ENCODE measurements at places on chromosomes 12 and 14.

DNA sequence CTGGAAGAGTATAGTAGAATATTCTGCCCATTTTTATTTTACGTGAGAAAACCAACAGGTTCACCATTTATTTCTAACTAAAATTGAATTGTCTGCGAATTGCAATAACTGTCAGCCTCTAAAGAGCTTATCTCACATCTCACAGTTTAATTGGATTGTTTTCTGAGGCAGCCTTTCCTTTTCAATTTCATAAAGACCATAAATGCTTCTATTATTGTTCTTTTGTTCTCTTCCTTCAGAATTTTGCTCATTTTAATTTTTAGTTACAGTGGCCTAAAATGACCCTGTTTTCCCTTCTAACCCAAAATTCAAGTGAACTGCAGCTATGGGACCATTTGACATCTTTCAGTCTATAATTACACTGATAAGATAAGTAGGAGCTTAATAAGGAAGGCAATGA lies 147.6 kb downstream of the KLHL28 start:
- no peak for DNase-seq

DNA sequence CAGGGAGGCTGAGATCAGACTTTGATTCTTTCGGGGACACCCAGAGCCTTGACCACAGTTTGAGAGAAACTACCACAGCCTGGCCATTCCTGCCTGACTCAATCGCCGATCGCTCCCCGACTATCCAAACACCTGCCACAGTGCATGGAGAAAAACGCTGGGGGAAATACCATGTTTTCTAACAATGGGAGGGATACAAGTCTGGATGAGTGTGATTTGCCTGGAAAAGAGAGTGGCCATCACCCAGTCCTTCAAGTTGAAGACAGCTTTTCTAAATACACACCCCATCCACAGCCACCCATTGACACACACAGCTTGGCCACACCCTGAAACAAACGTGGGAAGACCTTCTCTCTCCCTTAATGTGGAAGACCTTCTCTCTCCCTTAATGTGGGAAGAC lies 6.7 kb upstream of the VASH1 start:
- no peak for DNase-seq

GRCh38 chr12:54138219-54138618 lies 50.6 kb downstream of the SMUG1 start:
- DNase-seq, result no peak

GRCh38 chr14:30420515-30420914 lies 138.4 kb upstream of the G2E3 start:
- no peak for DNase-seq

DNA sequence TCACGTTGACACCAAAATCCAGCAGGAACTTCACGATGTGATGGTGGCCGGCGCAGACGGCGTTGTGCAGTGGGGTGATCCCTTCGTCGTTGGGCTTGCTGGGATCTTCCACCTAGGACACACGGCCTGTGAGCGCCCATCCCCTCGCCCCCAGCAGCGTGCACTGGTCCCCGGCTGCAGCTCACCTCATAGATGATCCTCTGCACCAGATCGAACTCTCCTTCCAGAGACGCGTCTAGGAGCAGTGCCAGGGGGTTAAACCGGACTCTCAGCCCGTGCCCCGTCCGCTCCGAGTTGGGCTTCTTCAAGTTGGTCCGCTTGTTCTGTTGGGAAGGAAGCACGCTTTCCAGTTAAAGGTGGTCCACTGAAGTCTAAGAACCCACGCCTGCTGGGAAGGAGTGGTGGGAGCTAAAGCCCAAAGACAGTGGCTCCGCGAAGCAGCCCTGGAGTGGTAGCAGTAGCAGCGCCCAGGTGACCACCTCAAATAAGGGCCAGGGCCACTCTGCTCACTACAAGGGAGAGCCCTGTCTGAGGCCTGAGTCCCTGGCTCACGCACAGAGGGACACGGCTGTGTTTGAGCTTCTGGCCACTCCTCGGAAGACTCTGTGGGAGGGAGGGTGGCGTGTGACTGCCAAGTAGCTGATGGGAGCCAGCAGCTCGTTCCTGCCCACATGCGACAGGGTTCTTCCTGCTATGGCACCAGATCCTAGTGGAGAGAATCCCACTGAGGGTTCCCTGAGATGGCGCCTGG lies 23.3 kb downstream of the ZFYVE21 start:
- DNase-seq, result no peak

GRCh38 chr12:6280053-6280469 lies 30.4 kb upstream of the PLEKHG6 start:
- DNase-seq, result no peak

DNA sequence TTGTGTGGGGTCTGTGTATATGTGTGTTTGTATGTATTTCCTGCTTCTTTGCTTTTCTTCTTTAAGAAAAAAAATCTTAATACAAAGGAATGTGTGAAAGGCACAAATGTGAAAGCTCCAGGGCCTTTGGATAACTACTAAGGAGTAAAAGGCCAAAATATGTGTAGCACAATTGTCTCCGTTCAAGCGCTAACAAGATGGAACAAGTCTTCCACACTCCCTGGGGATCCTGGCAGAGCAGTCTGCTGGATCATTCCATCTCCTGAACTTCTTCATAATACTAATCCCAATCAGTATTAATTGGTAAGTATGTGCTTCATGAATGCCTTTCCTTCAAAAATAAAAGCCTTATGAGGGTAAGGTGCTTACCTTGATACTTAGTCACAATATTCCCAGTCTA lies 462.5 kb upstream of the TBX3 start:
- DNase-seq, result no peak

- DNase-seq, result peak; percentile 50
Measured at GRCh38 chr12:7219599-7220243, 30.2 kb downstream of the PEX5 start.

DNA sequence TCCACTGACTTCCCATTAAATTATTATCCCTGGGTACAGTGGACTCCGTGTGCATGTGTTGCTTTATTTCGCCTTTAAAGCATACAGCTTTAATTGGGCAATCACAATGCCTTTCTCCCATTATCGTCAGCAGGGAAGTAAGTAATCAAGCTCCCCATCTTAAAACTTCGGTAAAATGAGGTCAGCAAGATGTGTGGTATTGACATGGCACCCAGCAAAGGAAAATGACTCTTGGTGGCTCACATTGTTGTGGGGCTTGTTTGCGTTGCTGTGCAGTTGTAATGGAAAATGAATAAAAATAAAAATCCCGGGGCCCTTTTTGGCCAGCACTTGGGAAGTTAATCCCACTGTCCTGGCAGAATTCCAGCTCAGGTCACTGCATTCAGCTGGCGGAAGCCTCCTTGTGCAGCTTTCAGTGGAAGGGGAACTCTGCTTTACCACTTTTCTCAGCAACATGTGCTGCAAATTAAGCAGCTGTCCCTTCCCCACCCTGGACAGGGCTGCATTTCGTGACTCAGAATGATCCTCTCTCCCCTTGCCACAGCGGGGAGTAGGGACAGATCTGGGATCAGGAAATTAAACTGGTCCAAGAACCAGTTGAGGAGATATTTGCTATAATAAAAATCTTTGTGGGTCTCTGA lies 13.9 kb upstream of the ATP2A2 start:
- no peak for DNase-seq

GRCh38 chr14:95577870-95578269 lies 43.0 kb downstream of the GLRX5 start:
- DNase-seq, result no peak

DNA sequence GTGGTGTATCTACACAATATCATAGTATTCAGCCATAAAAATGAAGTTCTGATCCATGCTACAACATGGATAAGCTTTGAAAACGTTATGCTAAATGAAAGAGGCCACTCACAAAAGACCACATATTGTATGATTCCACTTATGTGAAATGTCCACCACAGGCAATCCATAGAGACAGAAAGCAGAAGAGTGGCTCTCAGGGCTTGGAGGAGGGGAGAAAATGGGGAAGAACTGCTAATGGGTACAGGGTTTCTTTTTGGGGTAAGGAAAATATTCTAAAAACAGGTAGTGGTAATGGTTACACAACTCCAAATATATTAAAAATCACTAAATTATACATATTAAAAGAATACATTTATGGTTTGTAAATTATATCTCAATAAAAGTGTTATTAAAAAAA lies 16.5 kb downstream of the SCNN1A start:
- no peak for DNase-seq

DNA sequence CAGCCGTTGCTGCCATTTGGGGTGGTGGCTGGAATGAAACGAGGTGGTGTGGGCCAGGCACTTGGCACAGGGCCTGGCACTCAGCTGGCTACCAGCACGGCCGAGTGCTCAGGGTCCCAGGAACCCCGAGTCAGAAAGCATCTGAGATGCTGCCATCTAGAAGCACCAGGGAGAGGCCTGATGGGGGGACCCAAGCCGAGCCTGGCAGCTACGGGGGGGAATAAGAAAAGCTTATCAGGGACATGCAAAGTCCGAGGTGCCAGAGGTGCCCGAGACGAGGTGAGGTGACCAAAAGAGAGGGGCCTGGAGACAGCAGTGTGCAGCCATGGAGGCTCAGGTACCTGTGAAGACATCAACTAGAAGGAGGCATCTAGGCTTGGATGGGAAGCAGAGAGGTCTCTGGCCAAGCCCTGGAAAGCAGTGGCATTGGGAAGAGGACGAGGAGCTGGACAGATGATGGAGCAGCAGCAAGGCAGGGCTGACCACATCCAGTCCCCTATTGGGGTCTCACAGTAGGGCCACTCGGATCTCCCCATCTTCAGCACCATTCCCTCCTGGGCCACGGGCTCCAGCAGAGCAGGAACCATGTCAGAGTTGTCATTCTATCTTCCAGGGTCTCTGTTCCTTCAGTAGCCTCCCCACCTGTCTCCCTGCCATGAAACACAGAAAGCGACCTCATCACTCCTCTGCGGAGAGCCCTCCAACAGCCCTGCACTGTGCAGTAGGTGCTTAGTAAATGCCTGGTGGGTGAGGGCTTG lies 59.3 kb upstream of the DIO3 start:
- DNase-seq, result no peak

DNA sequence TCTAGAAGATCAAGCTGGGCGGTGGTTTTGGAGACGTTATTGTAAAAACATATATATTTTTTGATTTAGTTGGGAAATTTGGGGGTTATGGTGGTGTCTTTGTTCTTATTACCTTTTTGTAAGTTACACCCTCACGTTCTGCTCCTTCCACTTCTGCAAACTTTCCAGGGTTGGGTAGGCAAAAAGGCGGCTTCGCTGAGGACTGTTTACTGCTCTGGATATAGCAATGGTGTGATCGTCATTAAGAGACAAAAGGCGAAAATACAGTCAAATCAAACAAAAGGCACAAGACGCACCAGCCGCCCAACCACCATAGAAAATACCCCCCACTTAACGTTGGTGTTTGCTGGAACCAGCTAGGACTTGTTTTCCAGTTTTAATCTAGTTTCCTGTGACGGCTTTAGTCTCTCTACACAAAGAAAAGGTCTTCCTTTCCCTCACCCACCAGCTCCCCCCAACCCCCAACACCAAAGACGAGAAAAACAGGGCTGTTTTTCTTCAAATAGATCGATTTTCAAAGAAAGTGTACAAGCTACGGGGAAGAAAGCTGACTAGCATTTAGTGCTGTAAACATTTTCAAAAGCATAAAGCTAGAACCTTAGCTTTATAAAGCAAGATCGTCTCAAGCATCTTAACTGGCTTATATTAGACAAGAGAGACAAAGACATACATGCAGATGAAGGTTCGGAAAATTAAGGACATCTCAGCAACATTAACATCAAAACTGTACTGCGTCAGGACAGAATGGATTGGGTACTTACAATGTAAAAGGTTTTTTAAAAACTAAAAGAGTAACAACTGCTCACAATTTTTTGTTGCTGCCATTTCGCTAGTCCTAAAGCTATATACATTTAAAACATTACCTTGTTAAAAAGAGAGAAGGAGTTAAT lies 2.0 kb upstream of the SETD1B start:
- no peak for DNase-seq

- no peak for DNase-seq
Measured at GRCh38 chr12:82474181-82474797, 116.0 kb downstream of the METTL25 start.

GRCh38 chr12:119183942-119184695 lies 5.4 kb downstream of the HSPB8 start:
- no peak for DNase-seq

DNA sequence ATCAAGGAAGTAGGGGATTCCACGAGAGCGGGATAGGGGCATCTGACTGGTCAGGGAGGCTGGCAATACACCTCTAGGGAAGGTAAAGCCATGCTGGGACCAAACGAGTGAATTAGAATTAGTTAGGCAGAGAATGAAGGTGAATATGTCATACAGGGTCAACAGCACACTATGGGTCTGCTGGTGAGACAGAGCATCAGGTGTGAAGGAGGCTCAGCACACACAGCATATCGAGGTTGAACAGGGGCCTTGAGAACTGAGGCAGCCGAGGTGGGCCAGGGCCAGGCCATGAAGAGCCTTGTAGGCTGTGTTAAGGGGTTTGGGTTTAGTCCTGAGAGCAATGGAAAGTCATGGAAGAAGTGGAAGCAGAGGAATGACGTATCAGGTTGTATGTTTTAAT lies 137.8 kb downstream of the PRKCH start:
- no peak for DNase-seq

GRCh38 chr14:68770553-68771286 lies 22.1 kb downstream of the ZFP36L1 start:
- no peak for DNase-seq

DNA sequence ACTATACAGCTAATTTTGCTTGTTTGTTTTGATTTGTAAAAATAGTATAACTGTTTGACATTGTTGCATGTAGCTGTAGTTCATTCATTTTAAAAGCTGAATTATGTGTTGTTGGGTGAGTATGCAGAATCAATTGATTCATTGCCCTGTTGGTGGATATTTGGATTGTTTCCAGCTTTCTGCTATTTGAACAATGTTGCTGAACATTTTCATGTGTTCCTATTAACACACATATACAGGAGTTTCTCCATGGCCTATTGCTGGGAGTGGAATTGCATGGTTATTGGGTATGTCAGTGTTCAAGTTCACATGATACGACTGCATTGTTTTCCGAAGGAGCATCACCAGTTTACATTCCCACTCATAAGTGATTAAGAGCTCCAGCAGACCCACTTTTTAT lies 75.3 kb downstream of the SRGAP1 start:
- no peak for DNase-seq

- DNase-seq, result no peak
Measured at GRCh38 chr14:68306934-68307789, 485.7 kb downstream of the ZFP36L1 start.

DNA sequence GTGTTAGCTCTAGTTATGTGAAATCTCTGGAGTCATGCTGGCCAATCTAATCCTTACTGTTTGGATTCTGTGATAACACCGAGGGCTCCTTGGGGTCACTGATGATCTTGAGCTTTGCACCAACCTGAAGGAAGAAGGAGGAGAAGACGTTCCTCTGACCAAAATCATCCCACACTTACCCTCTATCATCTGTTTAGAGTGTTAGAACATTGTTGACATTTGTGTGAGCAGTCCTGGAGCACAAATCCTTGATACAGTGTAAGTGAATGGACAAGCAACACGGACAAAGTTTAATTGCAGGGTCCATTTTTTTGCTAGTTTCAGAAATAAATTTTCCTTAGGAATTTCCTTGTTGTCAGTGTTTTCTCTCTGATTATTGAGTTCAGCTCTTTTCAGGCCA lies 181.7 kb downstream of the AKAP6 start:
- no peak for DNase-seq

DNA sequence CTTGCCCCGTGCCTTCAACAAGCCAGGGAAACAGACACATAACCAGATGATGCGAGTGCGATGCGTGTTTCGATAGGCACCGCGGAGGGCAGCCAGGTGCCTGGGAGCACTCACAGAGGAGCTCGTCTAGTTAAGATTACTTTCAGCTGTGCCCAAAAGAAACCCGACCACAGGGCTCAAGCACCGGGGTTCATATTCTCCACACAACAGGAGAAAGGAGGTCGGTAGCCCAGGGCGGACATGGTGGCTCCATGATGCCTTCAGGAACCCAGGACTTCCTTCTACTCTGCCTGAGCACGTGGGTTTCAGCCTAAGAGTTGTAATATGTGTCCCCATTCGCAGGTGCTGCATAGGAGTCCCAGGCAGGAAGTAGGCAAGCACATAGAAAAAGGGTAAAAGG lies 53.7 kb upstream of the DDX11 start:
- no peak for DNase-seq
